ENCODE measurements at places on chromosomes 16 and 17.
A peak's percentile ranks its signal among the peaks of the same experiment; 100 is the strongest.

DNA sequence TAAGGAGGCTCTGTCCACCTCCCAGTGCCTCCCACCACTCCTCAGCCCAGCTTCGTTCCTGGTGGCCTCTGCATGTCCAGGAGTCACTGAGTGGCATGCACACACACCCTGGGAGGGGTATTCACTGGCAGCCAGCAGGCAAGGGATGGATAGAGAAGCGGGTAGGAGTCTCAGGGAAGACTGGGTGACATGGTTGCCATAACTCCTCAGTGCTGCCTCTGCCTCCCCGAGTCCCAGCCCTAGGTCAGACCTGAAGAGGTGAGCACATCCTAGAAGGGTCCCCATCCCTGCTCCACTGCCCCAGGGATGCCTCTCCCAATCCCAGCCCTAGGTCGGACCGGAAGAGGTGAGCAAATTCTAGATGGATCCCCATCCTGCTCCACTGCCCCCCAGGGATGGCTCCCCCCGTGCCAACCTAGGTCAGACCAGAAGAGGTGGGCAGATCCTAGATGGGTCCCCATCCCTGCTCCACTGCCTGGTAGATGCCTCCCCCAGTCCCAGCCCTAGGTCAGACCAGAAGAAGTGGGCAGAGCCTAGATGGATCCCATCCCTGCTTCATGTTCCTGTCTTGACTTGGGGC lies 197.0 kb downstream of the IRF8 start:
- DNase-seq = no peak
- no peaks in the 10 kb centered on the region for H3K4me1 ChIP-seq
- H3K4me3 ChIP-seq = no peak overlapping the region
- no peak overlapping the region for H3K27ac ChIP-seq
- H3K27me3 ChIP-seq = no peaks in the 10 kb centered on the region

GRCh38 chr16:35744726-35745125 lies 2285.3 kb downstream of the TP53TG3F start:
- no peak overlapping the region for H3K4me3 ChIP-seq
- DNase-seq = no peak
- H3K4me1 ChIP-seq = no peaks in the 10 kb centered on the region
- no peak overlapping the region for H3K27ac ChIP-seq
- no peaks in the 10 kb centered on the region for H3K36me3 ChIP-seq

DNA sequence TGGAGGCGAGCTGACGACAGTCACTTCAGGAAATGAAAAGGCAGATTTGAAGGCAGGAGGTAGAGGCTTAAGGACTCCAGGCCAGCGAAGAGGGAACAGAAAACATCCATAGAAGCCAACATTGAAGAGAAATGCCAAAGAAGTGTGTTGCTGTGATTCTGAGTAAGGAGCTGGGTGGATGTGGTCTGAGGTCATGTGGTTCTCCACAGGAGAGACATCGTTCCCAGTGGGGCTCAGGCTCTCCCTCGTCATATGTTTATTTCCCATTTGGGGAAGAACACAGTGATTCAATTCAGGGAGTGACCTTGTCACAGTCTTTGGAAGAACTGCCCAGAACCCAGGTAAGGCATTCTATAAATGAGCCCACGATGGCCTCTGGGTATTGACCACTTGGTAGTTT lies 6.6 kb upstream of the PMP22 start:
- no peak for DNase-seq
- H3K27me3 ChIP-seq = peaks cover 7% of the 10 kb centered on the region

DNA sequence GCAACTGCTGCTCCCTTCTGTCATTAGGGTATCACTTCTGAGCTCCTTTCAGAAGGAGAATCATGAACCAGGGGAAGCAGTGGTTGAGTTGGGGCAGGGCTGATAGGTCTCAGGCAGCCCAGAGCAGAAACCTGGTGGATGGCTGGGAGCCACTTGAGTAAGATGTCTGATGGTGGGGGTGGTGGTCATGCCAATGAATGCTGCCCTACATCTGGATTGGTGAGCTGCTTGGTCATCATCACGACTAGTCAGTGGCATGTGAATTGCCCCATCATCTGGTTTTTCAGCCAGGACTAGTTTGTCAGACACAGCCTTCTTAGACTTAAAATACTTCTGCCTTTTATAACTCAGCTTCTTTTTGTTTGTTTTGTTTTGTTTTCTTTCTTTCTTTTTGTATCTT lies 2.6 kb downstream of the GID4 start:
- no peaks in the 10 kb centered on the region for H3K27me3 ChIP-seq
- no peak overlapping the region for H3K27ac ChIP-seq
- H3K4me3 ChIP-seq = no peak overlapping the region
- no peak for DNase-seq

DNA sequence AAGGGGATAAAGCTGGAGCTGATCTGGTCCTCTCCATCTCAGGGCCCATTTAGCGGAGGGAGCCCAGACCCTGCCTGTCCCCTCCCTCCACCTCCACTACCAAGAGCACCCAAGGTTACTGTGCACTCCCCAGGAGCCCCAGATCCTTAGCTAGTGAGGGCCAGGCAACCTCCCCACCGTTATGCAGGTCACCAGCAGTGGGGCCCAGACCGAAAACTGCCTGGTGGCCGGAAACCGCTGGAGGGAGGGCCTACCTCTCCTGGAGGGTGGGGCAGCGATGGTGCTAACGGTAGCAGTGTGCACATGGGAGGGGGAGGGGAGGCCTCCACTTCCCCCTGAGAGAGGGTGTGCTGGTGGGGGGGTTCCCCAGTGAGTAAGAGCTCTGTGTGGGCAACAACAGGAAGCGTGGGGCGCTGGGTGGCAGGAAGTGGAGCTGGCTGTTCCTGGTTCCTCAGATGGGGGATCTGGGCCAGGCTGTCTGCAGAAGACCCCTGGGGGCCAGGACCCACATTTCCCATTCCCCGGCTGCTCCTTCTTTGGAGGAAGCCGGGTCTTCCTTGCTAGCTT lies 4.4 kb downstream of the FMNL1 start:
- H3K4me1 ChIP-seq = peaks cover 21% of the 10 kb centered on the region
- H3K36me3 ChIP-seq = peaks cover 4% of the 10 kb centered on the region
- DNase-seq = peak; percentile 99
- H3K27ac ChIP-seq = peak overlapping the region; percentile 96
- H3K27me3 ChIP-seq = no peaks in the 10 kb centered on the region
- peak overlapping the region; percentile 22 for H3K4me3 ChIP-seq

Data from common myeloid progenitor, CD34-positive (primary cell).